ENCODE measurements at places on chromosomes 3 and 15. TPM values are rescaled to one million over a fixed set of nuclear protein-coding genes. Genes with fewer than 3 reads are reported as not detected.
A peak's percentile ranks its signal among the peaks of the same experiment; 100 is the strongest.

MESP1 gene
- 0.14 TPM for total RNA-seq

HHLA2 gene
- total RNA-seq, result under 0.01 TPM

CCDC39 gene
- total RNA-seq, result 0.34 TPM

MKRN2OS gene
- not detected for total RNA-seq

- DNase-seq, result no peak
Measured at GRCh38 chr3:4898454-4899313, 80.6 kb upstream of the BHLHE40 start.

DNA sequence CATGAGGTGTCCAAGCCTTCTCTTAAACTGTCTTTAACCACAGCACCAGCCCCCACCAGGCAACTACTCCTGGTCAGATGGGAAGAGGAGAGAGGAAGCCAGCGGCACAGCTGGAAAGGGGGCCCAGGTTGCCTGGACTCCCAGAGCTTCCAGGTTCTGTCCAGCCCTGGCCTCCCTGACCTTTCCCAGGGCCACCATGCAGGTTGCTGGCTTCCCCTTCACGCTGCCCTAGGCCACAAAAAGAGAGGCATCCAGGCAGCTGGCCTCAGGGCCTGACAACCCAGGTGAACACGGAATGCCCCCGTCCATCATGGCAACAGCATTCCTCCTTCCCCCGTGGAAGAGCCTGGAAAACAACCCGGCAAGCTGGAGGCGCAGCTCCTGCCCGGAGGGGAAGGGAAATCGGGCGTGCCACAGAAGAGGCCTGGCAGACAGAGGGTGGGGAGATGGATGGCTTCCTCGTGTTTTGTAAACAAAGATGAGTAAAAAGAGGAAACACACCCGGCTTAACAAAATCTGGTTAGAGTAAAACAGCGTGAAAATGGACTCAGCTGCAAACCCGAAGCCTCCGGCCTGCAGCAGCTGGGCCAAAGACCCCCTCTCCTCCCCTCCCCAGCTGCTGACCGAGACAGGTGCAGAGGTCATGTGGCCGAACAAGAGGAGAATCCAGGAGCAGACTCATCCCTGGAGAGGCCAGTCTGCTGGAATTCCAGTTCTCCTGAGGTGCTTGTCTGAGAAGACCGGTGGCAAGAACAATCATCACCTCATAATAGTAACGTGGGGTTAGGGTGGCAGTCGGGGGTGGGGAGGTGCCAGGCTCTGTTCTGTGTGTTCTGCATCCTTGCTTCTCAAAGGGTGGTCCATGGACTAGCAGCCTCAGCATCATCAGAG lies 15.5 kb downstream of the BMF start:
- DNase-seq, result no peak

DNA sequence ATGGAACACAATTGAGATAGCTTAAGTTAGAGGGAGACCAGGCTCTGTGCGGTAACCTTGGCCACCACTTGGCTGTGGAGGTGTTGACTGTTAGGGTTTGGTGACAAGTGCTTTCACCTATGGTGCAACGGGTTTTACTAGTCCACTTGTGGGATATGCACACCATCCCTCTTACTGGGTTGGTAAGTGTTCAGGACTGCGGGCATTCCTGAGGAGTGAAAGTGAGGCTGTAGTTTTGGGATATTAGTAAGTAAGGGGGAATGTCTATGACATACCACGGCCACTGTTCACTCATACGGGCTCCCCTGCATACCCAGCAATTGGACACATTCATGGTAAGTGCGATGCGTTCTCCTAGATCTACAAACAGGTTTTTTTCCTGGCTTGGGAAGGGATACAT lies 8.0 kb upstream of the RAD54L2 start:
- no peak for DNase-seq

DNA sequence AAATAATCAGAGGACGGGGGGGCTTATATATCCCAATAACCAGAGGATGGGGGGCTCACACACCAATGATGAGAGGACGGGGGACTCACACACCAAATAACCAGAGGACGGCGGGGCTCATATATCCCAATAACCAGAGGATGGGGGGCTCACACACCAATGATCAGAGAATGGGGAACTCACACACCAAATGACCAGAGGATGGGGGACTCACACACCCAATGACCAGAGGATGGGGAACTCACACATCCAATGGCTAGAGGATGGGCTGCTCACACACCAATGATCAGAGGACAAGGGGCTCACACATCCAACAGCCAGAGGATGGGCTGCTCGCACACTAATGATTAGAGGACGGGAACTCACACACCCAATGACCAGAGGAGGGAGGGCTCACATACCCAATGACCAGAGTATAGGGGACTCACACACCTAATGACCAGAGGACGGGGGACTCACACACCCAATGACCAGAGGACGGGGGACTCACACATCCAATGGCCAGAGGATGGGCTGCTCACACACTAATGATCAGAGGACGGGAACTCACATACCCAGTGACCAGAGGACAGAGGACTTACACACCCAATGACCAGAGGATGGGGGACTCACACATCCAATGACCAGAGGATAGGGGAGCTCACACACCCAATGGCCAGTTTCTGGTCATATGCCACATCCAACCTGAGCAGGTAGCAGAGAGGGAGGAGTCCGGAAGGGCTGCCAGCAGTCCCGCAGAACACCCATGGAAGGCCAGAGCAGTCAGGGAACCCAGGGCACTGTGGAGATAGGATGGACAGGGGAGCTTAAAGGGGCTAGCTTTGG lies 10.6 kb downstream of the RAB6B start:
- DNase-seq, result no peak

DNA sequence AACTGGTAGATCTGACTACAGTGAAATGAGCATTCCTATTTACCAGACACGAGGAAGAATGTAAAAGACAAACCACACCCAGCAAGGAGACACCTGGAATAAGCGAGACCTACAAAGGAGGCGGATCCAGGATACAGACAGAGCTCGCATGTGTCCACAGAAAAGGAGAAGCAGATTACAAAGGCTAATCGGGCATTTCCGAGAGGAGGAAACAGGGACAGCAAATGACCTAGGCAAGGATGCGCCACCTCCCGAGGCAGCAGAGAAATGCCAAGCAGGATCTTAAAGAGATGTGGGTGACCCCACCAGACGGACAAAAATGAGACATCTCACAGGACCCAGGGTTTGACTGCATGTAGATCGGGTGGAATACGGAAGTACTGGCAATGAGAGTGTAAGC lies 63.2 kb upstream of the IQSEC1 start:
- no peak for DNase-seq

GRCh38 chr15:93048426-93048721 lies 40.6 kb downstream of the RGMA start:
- DNase-seq, result no peak

DNA sequence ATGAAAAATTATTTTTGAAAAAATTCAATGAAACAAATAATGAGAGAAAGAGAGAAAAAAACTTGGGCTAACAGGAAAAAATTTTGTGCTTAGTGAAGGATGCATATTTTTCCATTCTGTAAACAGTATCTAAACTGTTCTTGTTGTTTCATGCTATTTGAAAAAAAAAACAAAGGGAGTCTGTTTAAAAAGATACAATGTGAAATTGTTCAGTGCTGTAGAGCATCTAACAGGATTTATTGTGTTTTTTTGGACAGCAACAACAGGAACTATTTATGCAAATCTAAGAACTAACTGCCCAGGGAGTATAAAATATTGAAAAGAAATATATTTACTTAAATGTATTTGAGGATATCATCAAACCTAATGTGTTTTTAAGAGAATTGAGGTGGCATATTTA lies 55.1 kb downstream of the PEX5L start:
- DNase-seq, result no peak

GRCh38 chr3:181790561-181790960 lies 78.8 kb downstream of the SOX2 start:
- DNase-seq, result no peak

DNA sequence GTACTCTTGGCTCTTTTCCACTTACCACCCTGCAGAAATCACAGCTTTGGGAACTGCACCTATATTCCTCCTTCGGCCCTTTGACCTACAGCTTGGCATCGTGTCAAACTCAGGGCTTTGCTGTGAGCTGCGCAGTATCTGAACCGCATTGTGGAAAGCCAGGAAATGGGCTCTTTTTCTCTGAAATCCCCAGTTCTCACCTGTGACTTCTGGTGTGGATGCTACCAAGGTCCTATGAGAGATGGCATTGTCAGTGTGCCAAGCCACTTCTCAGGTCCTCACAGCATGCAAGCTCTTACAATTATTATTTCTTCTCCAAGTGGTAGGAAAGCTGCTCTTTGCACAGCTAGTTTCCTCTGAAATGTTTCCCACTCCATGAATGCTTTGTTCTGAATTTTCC lies 450.6 kb upstream of the TBL1XR1 start:
- DNase-seq, result no peak

DNA sequence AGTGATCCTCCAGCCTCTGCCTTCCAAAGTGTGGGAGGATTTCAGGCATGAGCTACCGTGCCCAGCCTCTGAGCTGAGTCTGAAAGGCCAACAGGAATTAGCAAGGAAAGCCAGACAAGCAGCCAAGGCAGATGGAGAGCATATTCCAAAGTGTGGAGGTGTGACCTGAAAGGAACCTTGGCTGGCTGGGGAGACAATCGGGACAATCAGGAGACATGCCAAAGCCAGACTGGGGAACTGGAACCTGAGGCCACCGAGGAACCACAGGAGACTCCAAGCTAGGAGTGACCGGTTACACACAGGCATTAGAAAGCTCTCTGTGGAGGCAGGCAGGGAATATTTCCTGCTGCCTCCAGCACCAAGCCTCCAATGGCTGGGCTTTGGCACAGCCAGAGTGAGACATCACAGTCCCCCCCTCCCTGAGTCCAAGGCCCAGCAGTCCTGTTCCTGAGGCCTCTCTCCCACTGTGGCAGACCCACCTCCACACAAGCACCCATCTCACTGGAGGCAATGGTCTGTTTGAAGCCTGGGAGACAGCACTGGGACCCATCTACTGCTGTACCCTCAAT lies 4.5 kb upstream of the C15orf39 start:
- no peak for DNase-seq

DNA sequence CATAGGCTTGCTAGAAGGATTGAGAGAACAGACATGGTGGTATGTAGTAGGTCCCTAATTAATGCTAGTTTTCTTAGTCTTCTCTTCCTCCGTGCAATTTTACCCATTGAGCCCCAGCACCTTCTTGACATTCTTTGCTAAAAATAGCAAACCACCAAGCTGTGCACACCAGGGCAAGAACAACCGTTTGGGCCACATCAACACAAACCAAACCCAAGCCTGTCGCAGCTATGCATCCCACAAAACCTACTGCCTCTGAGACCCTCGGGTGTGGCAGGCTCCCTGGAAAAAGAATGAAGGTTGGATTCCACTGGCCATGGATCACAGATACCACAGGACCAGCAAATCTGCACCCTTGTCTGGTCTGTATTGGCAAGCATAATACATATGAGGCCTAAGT lies 27.1 kb downstream of the HEG1 start:
- no peak for DNase-seq

GRCh38 chr3:52859686-52860423 lies 25.0 kb upstream of the MUSTN1 start:
- no peak for DNase-seq

DNA sequence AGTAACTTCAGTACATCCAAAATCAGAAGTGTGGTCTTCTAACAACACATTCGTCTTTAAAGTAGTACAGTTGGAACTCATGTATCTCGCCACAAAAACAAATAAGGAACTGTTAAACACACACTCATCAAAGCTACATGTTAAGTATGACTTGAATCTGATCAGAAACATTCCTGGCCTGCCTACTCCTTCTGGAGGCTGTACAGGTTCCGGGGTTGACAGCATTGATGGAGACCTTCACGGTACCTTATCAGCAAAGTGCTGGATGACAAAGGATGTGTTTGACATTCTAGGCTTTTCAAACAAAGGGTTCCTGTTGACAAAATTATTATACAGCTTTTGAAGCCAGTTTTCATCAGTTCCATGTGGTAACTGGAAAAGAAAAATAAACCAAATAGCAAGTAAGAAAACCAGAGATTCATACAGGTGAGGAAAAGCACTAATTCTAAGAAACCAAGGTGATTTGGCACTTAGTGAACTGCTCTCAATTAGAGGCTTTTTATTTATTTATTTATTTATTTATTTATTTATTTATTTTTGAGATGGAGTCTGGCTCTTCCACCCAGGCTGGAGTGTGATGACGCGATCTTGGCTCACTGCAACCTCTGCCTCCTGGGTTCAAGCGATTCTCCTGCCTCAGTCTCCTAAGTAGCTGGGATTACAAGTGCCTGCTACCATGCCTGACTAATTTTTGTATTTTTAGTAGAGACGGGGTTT lies 44.3 kb downstream of the MYO5C start:
- DNase-seq, result no peak

- DNase-seq, result peak; percentile 24
Measured at GRCh38 chr3:149009732-149010131, 18.4 kb downstream of the GYG1 start.

GRCh38 chr3:190060192-190060775 lies 60.4 kb downstream of the P3H2 start:
- no peak for DNase-seq

GRCh38 chr3:53803816-53804695 lies 42.2 kb downstream of the CHDH start:
- no peak for DNase-seq

DNA sequence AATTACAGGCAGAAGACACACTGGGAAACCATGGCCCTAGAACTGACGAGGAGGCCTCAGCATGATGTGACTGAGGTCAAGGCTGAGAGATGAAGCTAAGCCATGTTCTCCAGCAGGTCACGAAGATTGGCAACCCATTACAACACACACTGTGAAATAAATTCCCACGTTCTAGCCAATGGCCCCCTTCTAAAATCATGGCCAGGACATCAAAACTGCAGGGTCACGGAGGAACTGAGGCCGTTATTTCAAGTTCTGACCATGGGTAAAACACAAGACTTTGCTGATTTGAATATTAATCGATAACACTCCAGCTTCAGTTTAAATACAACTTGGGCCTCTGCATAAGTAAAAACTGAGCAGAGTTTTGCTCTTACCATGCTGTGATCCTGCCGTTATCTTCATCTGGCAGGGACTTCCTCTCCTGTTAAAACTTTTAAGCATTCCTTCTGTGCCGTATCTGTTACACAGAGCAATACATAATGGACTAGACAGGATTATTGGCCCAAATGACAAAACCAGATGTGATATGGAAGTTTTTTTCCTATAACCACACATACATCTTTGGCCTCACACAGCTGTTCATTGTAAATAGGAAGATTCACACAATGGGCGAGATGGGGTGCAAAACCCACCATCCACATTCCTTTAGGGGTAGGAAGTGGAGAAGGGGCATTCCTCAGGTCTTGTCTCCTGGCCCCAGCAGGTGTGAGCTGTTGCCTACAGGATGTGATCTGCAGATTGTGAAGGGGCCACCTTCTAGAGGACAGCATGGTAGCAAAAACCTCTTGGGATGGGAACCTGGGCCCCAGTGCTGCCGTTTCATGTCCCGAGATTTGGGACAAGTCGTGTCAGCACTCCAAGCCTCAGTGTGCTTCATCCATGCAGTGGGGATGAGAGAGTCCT lies 207.4 kb downstream of the OPA1 start:
- DNase-seq, result peak; percentile 10

GRCh38 chr15:38299216-38299615 lies 46.6 kb downstream of the SPRED1 start:
- DNase-seq, result no peak

- DNase-seq, result no peak
Measured at GRCh38 chr3:31219131-31219843, 313.4 kb upstream of the STT3B start.
